CD4-positive, alpha-beta T cell treated with Interleukin-6 at 100 ng/mL for 8 hours (primary cell): ENCODE measurements at places on chromosomes 5 and 9.

DNA sequence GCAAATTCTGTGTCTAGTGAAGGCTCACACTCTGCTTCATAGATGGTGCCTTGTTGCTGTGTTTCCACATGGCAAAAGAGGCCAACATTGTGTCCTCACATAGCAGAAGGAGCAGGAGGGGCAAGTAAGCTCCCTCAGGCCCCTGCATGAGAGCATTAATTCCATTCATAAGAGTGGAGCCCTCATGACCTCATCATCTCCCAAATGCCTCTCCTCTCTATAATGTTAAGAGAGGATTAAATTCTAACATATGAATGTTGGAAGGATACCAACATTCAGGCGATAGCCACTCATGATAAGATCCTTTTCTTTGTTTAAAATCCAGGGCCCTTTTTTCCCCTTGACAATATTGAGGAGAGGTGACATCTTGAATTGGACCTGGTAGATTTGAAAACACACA lies 35.2 kb upstream of the PAM start:
- DNase-seq = no peak

- no peak for DNase-seq
Measured at GRCh38 chr5:113031557-113031956, 55.0 kb downstream of the DCP2 start.

GRCh38 chr5:123157791-123158581 lies 68.9 kb downstream of the PRDM6 start:
- no peak for DNase-seq

GRCh38 chr5:141711687-141712086 lies 29.7 kb upstream of the ARAP3 start:
- DNase-seq = no peak

- no peak for DNase-seq
Measured at GRCh38 chr5:42745426-42745825, 11.2 kb upstream of the CCDC152 start.

DNA sequence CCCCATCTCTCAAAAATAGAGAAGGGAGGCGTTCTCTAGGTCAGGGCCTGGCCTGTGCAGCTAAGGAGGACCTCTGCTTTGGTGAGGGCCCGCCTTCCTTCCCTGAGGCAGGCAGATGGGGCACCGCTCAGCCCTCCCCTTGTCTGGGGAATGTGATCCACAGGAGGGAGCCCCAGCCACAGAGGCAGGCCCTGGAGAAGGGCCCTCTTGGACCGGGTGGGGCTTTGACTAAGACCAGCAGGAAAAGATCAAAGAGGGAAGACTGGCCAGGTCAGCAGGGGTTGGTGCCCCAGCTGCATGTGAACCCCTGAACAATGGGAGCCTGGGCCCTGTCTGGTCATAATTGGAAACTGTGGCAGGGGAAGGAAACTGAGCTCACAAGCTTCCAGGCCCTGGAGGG lies 21.9 kb downstream of the PTPA start:
- no peak for DNase-seq

- no peak for DNase-seq
Measured at GRCh38 chr5:140227046-140227445, 52.1 kb downstream of the CYSTM1 start.

GRCh38 chr9:126389992-126390391 lies 63.4 kb downstream of the MVB12B start:
- DNase-seq = no peak

GRCh38 chr9:87786423-87786822 lies 60.5 kb downstream of the CTSL start:
- no peak for DNase-seq

- DNase-seq = no peak
Measured at GRCh38 chr9:128065907-128066712, 1.0 kb downstream of the NAIF1 start.

DNA sequence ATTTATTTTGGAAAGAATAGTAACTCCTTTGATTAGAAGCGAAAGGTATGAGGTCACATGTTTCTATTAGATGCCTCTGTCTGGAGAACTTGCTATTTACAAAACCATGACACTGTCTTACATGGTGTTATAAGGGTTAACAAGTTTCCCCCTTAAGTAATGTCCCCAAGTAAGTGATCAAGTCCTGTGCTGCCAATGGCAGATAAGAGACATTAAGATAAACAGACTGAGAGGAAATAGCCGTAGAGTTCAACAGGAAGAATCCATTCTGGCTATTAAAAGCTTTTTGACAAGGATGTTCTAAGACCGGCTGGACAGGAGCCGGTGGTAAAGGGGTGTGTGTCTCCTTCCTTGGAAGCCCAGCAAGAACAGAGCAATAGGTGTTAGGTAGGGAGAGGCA lies 257.5 kb downstream of the GADD45G start:
- DNase-seq = no peak

DNA sequence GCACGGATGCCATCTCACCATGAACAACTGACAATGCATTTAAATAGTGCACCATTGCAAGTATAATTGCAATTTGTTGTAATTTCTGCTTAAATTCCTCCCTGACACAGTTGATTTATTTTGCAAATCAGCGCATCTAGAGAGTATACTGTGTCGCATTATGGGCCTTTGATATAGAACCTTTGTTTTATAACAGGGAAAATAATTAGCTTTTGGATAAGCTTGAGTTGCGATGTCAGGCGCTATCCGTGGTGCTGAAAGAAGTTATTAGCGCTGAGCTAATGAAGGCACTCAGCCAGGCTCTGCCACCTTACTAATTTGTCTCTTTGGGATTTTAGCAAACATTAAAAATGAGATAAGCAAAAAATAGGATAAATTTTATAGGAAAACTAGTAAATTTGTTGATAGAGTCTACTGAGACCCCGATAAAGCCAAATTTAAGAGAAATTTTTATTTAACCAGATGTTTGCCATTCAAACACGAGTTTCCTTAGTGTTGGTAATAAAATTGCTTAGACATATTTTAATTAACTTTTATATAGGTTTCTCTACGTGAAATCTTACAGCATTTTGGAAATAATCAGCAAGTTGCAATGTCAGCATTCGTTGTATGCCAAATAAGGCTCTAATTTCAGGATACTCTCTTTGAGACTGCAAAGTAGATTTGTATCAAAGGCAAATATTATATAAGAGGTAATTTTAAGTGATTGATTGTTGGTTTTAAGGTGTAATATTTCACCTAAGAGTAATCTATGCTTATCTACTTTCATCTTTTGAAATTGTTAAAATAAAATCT lies 355.5 kb downstream of the TLR4 start:
- no peak for DNase-seq
